ENCODE measurements at places on chromosomes 6 and 20.

GRCh38 chr6:54299542-54300269 lies 8.5 kb upstream of the TINAG start:
- DNase-seq = no peak

- no peak for DNase-seq
These were observed 10.4 kb downstream of the E2F3 start for GRCh38 chr6:20411953-20412681.

DNA sequence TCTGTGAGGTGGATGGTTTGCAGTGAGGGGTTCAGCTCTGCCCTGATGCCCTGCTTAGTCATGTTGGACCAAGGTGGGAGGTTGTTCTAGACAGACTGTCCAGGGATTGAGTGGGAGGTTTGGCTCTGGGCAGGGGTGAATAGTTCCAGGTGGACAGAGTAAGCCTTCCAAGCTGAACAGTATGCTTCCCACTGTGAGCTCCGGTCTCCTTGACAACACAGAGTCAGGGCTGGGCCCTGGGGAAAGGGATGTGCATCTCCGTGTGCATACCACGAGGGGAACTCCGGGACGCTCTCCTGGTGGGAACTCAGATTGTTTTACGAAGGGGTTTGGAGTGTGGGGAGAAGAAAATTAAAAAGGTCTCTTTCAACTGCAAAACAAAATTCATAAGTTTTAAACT lies 174.7 kb downstream of the DHX35 start:
- DNase-seq = no peak

DNA sequence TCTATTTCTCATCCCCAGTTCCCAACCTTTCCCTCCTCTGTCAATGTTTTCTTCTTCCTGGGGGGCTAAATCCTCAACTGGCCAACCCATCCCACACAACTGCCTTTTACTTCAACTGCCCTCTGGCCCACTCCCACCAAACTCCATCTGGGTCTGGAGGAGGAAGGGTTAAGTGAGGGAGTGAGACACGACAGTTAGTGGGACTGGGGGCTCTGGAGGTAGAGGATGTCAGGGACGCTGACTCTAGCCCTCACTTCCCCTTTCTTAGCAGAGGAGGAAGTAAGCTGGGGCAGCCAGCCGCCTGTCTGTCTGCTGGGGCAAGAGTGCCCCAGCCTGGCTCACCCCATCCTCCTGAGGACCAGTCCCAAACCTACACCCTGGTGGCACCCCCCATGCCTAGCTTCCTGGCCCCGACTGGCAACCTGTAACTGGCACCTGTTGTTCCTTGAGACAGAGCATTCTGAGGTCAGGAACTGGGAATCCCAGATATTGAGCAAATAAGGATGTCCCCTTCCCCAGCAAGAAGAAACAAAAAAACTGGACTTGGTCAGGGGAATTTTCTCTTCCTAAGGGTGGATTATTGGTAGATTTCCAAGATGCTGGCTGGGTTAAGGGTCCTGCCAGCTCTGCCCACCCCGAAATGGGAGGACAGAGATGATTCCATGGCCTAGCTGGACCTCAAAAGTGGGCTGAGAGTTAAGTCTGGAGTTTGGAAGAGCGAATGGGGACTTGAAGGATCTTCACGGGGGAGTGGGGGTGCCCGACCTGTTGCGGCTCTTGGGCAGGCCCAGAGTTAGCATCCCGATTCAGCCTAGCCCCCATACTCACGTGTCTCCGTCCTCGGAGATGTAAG lies 971 bp downstream of the NFKBIE start:
- no peak for DNase-seq

- no peak for DNase-seq
These were observed 945 bp downstream of the TENT5A start for GRCh38 chr6:81751388-81752083.

DNA sequence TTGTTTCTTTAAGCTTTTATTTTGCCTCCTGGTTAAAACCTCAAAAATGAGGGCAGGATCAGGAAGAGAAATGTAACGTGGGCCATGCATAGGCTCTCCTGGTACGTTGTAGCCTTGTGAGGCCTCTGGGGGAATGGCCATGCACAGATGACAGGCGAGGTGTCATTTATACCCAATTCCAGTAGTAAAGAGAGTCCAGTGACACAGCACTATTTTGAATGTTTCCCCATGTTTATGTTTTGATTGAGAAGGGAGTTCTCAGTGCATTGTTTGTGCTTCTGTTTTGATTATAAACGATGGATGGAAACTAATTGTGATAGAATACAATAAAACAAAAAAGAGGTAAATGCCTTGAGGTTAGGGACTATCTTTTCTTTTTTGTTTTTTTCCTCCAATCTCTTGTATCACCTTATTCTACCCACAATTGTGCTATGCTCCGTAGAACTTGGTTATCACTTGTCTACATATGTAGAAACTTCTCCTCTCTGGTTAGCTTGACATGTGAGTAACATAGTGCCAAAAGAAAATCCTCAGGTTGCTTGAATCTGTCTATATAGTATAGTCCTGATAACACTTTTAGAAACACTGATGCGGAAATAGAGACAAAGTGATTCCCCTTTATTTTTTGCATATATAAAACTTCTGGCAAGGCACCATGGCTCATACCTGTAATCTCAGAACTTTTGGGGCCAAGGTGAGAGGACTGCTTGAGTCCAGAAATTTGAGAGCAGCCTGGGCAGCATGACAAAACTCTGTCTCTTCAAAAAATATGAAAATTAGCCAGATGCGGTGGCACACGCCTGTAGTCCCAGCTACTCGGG lies 6.9 kb upstream of the SMIM28 start:
- DNase-seq = no peak

DNA sequence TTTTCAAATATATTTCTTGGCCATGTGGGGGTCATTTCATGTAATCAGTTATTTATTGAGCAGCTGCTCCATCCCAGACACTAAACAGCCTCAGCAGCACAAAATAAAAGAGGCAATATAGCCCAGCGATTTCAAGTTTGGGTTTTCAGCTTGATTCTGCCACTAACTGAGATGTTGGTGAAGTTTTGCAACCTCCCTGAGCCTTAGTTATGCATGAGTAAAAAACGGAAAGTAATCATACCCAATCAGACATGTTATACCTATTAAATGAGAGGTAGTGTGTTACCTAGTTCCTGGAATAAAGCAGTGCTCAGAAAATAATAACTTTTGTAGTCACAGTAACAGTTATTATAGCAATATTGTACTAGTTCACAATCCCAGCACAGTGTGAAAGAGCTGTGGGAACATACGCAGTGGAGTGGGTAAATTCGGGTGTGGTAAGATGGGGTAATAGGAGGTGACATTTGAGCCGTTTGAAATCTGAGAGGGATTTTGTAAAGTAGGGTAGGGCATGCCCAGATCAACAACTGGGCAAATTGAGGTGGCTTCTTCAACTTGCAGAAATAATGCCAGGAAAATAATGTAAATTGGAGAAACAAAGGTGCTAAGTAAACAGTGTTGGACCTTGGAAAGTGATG lies 1.5 kb downstream of the SLC9A8 start:
- no peak for DNase-seq

- DNase-seq = no peak
These were observed 46.5 kb upstream of the IER3 start for GRCh38 chr6:30790724-30791383.

- DNase-seq = no peak
These were observed 14.4 kb upstream of the ZNF217 start for GRCh38 chr20:53608071-53608455.

GRCh38 chr20:46293084-46293483 lies 15.2 kb downstream of the CDH22 start:
- no peak for DNase-seq

DNA sequence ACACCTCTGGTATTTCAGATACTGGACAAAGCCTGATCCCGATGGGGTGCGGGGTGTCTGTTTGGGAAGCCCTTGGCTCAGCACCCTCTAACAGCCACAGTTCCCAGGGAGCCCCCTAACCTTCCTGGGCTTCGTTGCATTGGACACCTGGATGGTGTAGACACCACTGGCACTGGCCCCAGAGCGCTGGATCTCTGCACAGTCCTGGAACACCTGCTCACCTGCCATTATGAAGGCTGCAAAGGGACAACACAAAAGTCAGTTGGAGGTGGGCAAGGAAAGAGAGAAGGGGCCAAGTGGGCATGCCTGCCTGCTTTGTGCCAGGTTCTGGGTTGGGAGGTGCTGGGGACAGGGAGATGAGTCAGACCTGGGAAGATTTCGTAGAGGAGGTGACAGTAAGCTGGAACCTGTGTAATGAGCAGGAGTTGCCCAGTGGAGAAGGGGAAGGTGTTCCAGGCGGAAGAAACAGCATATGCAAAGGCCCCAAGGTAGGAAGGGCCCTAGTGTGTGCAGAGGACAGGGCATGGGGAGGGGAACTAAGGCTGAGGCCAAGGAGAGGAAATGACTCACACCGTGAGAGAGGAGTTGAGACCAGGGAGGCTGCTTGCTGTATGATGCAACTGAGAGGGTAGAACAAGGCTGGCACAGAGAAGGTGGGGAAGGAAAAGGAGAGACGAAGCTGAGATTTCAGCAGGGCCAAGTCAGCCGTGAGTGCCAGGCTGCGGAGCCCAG lies 34.9 kb downstream of the ANGPT4 start:
- DNase-seq = no peak

GRCh38 chr6:167733740-167734661 lies 92.7 kb upstream of the AFDN start:
- no peak for DNase-seq

GRCh38 chr20:46255440-46256104 lies 52.7 kb downstream of the CDH22 start:
- no peak for DNase-seq

DNA sequence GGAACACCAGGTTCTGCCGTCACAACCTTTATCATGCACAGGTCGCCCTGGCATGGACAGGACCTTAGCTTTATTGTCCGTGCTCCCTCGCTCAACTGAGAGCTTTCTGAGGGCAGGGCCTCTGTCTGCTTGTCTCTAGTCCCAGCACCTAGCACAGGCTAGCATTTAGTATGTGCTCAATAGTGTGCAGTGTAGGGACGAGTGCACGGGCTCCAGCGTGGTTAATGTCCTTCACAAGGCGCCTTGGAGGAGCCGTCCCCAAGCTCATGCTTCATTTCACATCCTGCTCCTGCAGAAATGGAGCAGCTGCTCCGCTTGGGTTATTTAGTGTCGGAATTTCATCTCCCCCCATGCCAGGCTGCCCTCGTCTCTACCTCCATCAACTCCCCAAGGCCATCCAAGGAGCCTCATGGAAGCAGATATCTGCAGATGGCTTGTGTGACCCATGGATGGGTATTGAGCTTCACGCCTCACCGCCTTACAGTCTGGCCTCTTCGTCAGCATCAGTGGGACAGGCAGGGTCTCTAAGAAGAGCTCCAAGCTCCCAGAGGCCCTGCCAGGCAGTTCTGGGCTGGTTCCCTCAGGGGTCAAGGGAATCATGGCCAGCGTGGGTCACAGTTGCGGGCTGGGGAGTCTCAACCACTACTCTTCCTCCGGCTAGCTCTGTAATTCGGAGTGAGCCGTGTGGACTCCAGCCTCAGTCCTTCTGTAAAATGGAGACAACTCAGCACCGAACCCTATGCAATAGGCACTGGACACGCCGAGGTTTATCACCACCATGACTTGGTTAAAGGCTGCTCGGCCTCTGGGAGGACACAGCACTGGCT lies 60.8 kb upstream of the APCDD1L start:
- no peak for DNase-seq

DNA sequence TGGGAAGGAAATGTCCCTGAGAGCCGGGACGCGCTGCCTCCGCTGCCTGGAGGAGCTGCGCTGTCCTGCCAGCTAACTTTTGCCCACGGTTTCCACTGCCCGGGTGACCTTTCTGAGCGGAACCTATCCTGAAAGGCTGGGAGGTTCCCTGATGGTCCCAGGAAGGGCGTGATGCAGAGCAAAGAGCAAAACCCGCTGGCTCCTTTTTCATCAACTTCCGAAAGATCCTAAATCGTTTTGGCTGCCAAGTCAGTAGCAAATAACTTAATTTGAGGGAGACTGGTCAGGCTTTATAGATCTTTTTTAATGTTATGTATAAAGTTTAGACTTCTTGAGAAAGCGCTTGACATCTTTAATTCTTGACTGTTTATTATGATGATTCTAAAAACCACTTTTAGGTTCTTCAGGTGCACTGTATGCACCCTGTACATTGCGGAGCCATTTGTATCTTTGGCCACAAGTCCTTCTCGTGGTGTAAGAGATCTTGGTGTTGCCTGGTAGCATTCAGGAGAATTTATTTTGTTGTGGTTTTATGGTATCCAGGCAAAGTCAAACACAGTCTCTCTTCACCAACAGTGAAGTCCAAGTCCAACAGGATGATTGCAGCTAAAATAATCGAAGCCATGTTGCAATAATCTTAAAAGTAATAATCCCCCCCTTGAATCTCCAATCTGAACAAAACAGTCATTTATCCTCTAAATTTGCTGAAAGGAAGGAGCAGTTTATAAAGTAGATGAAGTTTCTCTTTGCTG lies at the start of gene SYNE1:
Gene SYNE1 (minus strand): TSS at position 67 of the 752 bp plus-strand sequence. CDS start 9,031 bp downstream, outside the sequence.
- DNase-seq = no peak
